ENCODE measurements at places on chromosomes 6 and 20. TPM values are rescaled to one million over a fixed set of nuclear protein-coding genes. Genes with fewer than 3 reads are reported as not detected.

The PROCR gene
- 8.8 TPM for polyA plus RNA-seq

The VAPB gene
- 61.4 TPM for polyA plus RNA-seq

The FNDC1 gene
- 6.0 TPM for polyA plus RNA-seq

The TBPL1 gene
- polyA plus RNA-seq = 49.8 TPM

The CST11 gene
- not detected for polyA plus RNA-seq

The SFTA2 gene
- polyA plus RNA-seq = 1.1 TPM

The CLVS2 gene
- 0.19 TPM for polyA plus RNA-seq

- no peak for DNase-seq
These were observed 1.4 kb downstream of the MAPK13 start for GRCh38 chr6:36131511-36132245.

DNA sequence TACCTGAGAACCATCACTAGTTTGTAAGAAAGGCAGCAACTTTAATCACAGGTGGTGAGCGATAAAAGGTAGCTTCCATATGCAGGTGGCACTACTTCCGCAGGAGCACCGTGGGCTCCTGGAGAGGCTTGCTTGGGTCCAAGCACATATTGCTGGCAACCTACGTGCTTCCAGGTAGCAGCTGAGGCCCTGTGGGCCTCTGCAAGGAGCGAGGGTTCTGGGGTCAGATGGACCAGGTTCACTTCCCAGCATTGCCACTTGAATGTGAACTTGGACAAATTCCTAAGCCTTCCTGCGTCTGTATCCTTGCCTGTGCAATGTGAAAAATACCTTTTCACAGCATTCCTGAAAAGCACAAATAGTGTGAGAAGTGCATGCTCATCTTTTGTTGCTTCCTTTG, 31.0 kb downstream of the TXNDC5 start:
- no peak for DNase-seq

DNA sequence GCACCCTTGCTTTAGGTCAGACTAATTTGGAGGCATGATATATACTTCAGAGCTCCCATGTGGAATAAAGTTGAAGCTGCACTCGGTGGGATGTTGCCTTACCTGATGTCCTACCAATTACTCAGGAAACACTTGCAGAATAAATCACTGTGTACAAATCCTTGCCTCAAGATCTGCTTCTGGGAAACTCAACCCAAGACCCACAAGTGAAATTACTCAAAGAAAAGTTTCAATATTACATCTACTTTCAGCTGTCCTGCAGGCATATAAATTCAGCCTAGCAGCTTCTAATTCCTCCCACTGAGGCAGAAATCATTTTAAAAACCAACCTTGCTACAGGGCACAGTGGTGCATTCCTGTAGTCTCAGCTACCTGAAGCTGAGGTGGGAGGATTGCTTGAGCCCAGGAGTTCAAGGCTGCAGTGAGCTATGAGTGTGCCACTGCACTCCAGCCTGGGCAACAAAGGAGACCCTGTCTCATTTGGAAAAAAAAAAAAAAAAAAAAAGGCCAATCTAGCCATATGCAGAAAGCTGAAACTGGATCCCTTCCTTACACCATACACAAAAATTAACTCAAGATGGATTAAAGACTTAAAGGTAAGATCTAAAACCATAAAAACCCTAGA, 20.7 kb upstream of the DCDC2 start:
- no peak for DNase-seq

- no peak for DNase-seq
These were observed 160.6 kb downstream of the GRM4 start for GRCh38 chr6:33985313-33985751.

GRCh38 chr20:44582311-44583025, at the start of gene PKIG:
Gene PKIG, plus strand, starts transcription at chr20:44582579. Its CDS starts 31,978 bp downstream, at chr20:44614557.
- no peak for DNase-seq

DNA sequence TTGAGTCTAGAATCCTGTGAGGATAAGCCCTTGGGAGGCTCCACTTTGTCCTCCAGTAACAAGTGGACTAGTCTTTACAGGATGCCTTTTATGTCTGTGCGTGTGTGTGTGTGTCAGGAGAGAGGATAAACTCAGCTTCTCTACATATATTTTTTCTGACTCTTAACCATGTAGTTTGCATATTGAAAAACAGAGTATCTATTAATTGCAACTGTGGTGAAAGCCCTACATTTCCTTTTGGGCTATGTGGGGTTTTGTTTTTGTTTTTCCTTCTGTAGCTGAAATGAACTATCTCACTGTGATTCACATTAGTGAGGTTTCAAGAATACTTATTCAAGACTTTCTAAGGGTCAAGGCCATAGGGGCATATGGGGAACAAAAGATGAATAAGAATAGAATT, 17.7 kb downstream of the TPBG start:
- DNase-seq = no peak

GRCh38 chr20:45919542-45920399, 7.8 kb upstream of the PLTP start:
- DNase-seq = no peak

- DNase-seq = no peak
These were observed 910 bp upstream of the PCSK2 start for GRCh38 chr20:17225851-17226409.

- no peak for DNase-seq
These were observed 27.1 kb downstream of the PRR18 start for GRCh38 chr6:166281104-166281503.

DNA sequence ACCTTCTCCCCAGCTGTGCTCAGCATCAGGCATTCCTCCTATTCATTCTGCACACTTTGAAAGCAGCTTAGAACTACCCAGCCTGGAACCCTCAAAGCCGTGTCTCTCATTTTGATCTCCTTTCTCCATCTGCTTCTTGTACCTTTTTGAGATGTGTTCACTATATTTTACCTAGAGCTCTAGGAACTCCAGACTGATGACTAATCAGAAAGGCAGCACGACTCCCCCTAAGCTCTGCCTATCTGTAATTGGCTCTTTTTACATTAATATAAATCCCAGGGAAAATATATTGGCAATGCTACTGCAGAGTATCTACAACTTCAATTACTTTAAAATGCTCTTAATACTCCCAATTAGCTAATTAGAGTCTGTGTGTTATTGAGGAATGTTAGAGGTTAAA, 671.5 kb downstream of the CBLN4 start:
- no peak for DNase-seq

DNA sequence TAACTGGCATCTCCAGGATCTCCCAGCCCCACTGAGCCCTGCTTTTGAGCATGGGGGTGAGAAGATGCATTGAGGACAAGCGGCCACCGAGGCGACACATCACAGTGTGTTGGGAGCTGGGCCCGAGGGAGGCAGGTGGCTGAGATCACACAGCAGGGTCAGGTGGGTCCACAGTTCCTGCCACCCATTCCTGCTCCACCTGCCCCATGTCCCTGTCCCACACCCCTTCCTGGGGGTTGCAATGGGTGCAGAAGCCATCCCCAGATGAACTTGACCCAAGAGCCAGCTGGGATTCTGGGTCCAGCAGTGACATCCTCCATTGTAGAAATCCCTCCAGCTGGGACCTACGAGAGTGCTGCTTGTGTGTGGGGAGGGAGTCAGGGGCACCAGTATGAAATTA, 1.0 kb downstream of the TGM2 start:
- DNase-seq = no peak

- DNase-seq = no peak
These were observed 95.5 kb downstream of the THBS2 start for GRCh38 chr6:169158174-169158573.

DNA sequence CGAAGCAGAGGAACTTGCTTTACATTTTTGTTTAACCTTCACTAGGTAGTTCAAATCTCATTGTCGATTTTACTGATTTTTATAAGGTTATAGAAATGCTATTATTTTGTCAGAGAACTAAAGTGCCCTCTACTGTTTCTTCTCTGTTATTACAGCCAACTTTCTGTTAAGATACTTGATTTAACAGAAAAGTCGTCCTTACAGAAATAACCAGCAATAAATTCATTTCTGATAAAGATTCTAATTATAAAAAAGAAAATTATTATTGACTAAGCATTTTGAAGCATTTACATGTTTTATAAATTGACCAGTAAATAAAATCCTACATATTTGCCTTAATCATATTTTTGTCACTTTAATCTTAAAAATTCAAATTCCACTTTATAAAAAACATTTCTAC, 60.8 kb downstream of the OGFRL1 start:
- DNase-seq = no peak

DNA sequence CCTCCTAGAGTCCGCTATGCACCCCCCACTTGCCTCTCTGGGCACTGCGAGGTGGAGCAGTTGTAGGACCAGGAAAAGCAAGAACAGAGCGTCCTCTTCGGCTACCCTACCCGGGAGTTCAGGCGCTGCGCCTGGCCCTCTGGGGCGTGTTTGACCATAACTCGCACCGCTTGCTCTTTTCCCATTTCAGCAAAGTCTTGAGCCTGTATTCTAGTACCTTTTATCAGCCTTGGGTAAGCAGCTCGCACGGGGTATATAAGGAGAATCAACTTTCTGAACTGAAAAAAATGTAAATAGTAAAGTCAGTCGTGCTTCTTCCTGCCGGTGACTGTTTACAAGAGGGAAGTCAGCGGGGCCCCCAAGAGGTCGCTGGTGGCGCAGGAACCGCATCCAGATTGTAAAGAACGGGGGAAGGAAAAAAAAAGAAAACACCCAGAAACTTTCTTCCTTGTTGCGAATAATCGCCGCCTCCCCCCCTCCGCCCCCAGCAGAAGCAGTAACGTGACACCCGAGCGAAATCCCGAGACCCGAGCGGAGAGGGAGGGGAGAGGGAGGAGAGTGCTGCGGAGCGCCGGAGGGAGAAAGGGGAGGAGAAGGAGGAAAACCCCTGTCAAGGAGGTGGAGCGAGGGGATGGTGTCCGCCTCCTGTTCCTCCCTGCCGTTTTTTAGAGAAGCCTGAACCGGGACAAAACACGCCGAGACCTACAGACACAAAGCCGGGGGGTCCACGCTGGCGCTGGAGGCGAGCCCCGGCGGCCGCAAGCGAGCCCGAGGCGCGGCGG, at the start of gene UST:
TSS of gene UST (plus strand) at position 668 of the 782 bp plus-strand sequence. CDS start 401 bp downstream, outside the sequence.
- DNase-seq = peak; percentile 84

DNA sequence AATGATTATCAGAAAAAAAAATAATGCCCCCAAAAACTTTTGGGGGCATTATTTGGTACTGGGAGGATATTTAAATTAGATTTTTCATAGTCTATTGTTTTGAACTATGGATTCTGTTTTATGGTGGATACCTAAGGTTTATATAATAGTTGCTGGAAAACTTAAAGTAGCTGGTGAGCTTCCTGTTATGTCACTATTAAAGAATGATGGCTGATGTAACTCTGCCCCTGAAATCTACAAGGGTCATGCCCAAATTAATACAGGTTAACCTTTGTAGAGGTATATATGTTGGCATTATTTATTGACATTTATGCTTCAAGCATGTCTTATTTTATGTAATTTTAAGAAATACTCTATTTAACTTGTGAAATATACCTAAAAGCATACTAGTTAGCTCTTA, 25.3 kb upstream of the ERVFRD-1 start:
- no peak for DNase-seq

All from right renal cortex interstitium (tissue), 3 donors.